Lung (tissue), 17 donors: ENCODE measurements at places on chromosomes 5 and 9. TPM values are rescaled to one million over a fixed set of nuclear protein-coding genes. Genes with fewer than 3 reads are reported as not detected.

Gene SLC36A3
- not detected for polyA plus RNA-seq

Gene DRD1
- 0.12 TPM for polyA plus RNA-seq

Gene ATP10B
- 0.08 TPM for polyA plus RNA-seq

Gene PFDN1
- polyA plus RNA-seq: 57.9 TPM

Gene OR1J1
- polyA plus RNA-seq: not detected

Gene SAXO1
- 0.02 TPM for polyA plus RNA-seq

DNA sequence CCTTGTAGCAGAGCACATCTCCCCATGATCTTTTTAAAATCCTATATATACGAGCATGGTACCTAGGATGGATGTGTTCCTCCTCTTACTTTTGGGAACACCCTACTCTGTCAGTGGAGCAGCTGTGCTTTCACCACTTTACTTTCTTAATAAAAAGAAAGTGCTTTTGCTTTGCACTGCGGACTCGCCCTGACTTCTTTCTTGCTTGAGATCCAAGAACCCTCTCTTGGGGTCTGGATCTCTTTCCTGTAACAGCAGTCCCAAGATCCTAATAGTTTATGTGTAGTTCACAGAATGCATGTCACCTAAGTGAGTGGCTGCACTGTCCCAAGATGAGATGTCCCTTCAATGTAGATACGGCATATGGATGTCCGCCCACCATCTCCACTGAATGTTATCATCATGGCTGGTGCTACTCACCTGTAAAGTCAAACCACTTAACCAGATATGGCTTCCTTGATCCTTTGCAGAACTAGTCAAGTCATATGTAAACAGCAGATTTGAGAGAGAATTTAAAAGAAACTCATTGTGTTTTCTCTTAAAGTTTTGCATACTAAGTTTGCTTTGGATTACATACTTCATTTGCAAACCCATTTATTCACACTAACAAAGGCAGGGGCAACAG is 1.9 kb downstream of the FGF1 start:
- DNase-seq: no peak
- H3K4me3 ChIP-seq: no peak overlapping the region
- no peaks in the 10 kb centered on the region for H3K36me3 ChIP-seq
- H3K27ac ChIP-seq: no peak overlapping the region
- H3K27me3 ChIP-seq: no peaks in the 10 kb centered on the region

DNA sequence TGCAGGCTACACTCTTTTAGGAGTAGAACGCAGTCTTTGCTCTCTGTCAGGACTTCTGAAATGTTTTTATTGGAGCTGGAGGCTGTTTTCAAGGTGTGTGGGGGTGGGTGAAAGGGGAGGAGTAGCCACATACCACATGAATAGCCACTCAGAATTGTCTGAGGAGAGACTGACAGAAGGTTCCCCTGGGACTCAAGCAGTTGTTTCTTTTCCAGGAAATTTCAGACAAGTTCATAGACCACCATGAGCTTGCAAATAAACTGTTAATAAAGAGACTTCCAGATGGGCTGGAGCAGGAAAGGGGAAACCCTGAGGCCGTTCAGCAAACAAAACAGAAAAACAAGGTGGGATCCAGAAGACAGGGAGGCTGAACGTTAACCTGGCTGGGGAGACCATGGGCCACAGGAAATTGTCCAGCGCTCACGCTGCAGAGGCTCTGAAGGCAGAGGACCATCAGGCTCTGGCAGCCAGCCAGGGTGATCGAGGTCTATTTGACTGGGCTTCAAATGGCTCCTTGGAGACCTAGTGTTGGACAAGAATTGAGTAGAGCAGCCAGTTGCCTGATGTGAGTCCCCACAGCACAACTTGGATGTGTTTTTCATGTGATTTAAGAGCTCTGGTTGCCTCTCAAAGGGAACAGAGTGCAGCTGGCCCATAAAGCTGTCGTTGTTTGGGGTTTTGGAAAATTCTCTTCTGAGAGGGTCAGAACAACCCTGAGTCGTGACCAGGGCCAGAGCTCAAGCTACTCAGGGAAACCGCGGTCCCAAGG is 159.2 kb upstream of the RAI14 start:
- no peaks in the 10 kb centered on the region for H3K36me3 ChIP-seq
- H3K4me1 ChIP-seq: peaks cover 34% of the 10 kb centered on the region
- H3K27me3 ChIP-seq: no peaks in the 10 kb centered on the region
- H3K4me3 ChIP-seq: no peak overlapping the region

- H3K27ac ChIP-seq: no peak overlapping the region
- no peak overlapping the region for H3K4me3 ChIP-seq
- peaks cover 73% of the 10 kb centered on the region for H3K36me3 ChIP-seq
Measured at GRCh38 chr9:136460772-136461325, 21.2 kb upstream of the INPP5E start.

DNA sequence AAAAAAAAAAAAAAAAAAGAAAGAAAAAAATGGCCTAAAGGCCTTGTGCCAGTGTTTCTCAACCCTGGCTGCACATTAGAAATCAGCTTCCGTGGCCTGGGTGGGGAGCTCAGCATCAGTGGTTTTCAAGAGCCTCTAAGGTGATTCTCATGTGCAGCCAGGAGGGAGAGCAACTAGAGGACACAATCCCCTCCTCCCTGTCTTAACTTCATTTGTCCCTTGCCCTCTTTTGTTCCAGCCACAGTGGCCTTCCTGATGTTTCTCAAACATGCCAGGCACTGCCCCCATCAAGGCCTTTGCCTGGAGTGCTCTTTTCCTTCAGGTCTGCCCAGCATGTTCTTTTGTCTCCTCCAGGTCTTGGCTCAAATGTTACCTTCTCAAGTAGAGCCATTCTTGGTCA is 42.4 kb downstream of the HOMER1 start:
- peaks cover 3% of the 10 kb centered on the region for H3K4me1 ChIP-seq
- H3K4me3 ChIP-seq: no peak overlapping the region
- H3K36me3 ChIP-seq: no peaks in the 10 kb centered on the region
- H3K27me3 ChIP-seq: no peaks in the 10 kb centered on the region

- H3K4me3 ChIP-seq: no peak overlapping the region
- H3K4me1 ChIP-seq: peaks cover 8% of the 10 kb centered on the region
- H3K36me3 ChIP-seq: no peaks in the 10 kb centered on the region
- DNase-seq: peak; percentile 26
- no peak overlapping the region for H3K27ac ChIP-seq
- no peaks in the 10 kb centered on the region for H3K27me3 ChIP-seq
Measured at GRCh38 chr5:32840606-32841005, 129.5 kb downstream of the NPR3 start.

- H3K4me3 ChIP-seq: no peak overlapping the region
- H3K27ac ChIP-seq: no peak overlapping the region
- no peak for DNase-seq
- no peaks in the 10 kb centered on the region for H3K4me1 ChIP-seq
- no peaks in the 10 kb centered on the region for H3K36me3 ChIP-seq
Measured at GRCh38 chr9:111320631-111321030, 9.4 kb downstream of the OR2K2 start.

GRCh38 chr9:127370672-127371648 is 26.0 kb upstream of the SLC2A8 start:
- no peaks in the 10 kb centered on the region for H3K27me3 ChIP-seq
- H3K4me1 ChIP-seq: peaks cover 6% of the 10 kb centered on the region
- no peak for DNase-seq

DNA sequence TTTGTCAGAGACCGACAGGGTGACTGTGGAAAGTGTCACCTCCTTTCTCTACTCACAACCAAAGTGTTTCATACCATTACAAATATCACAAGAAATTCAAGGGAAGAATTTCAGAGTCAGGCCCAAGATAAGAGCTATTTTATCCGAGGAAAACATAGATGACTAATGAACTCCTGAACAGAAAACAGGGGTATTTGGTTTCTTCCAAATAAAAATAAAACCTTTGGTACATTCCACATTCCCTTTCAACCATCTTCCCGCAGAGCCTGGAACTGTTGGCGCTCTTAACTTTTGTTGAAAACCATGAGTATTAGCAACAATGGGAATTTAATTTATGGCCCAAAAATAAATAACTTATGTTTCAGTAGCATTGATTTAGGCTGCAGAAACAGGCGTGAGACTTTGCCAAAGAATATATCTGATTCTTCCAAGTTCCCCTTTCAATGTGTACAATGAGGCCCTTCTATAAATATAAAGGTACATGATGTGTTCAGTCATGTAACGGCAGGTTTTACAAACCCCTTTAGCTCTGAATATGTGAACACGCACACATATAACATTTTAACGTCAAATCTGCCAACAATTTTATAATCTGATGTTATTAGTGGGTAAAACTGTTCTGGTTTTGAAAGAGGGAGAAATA is 69.5 kb downstream of the RETREG1 start:
- no peaks in the 10 kb centered on the region for H3K4me1 ChIP-seq
- DNase-seq: no peak
- H3K27me3 ChIP-seq: no peaks in the 10 kb centered on the region
- no peak overlapping the region for H3K4me3 ChIP-seq
- no peaks in the 10 kb centered on the region for H3K36me3 ChIP-seq

- no peaks in the 10 kb centered on the region for H3K27me3 ChIP-seq
- peaks cover 13% of the 10 kb centered on the region for H3K36me3 ChIP-seq
- H3K27ac ChIP-seq: peak overlapping the region; percentile 24
- H3K4me1 ChIP-seq: peaks cover 6% of the 10 kb centered on the region
- no peak overlapping the region for H3K4me3 ChIP-seq
Measured at GRCh38 chr5:177546258-177546741, 8.1 kb downstream of the FAM193B start.

- no peak overlapping the region for H3K27ac ChIP-seq
- no peak overlapping the region for H3K4me3 ChIP-seq
- no peaks in the 10 kb centered on the region for H3K27me3 ChIP-seq
- peaks cover 52% of the 10 kb centered on the region for H3K4me1 ChIP-seq
- no peaks in the 10 kb centered on the region for H3K36me3 ChIP-seq
Measured at GRCh38 chr9:134548618-134549017, 93.0 kb upstream of the COL5A1 start.

DNA sequence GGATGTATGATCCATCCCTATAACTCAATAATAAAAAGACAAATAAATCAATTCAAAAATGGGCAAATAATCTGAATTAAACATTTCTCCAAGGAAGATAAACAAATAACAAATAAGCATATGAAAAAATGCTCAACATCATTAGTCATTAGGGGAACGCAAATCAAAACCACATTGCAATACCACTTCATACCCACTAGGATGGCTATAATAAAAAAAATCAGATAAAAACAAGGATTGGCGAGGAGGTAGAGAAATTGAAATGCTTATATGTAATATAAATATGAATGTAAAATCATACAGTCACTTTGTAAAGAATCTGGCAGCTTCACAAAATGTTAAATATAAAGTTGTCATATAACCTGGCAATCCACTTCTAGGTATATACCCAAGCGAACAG is 52.3 kb upstream of the TBCA start:
- no peak overlapping the region for H3K27ac ChIP-seq
- peaks cover 3% of the 10 kb centered on the region for H3K27me3 ChIP-seq
- no peaks in the 10 kb centered on the region for H3K4me1 ChIP-seq
- no peaks in the 10 kb centered on the region for H3K36me3 ChIP-seq
- no peak for DNase-seq

DNA sequence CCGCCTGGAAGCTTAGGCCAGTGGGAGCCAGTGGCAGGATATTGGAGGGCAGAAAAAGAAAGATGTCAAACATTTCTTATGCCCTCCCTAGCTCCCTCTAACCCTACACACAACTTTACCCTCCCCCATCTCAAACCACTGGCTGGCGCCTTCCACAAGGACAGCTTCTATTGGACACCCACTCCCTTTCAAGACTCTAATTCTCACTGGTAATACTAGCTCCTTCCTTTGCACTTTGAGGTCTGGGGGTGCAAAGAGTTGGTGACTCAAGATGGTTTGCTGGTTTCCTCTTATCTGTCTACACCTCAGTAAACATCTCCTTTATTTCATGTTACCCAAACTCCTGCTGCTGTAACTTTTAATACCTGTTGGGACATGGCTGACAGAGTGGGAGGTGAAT is 11.6 kb upstream of the ITGA1 start:
- H3K27ac ChIP-seq: peak overlapping the region; percentile 11
- H3K4me3 ChIP-seq: no peak overlapping the region
- H3K27me3 ChIP-seq: no peaks in the 10 kb centered on the region
- no peak for DNase-seq
- H3K36me3 ChIP-seq: no peaks in the 10 kb centered on the region

DNA sequence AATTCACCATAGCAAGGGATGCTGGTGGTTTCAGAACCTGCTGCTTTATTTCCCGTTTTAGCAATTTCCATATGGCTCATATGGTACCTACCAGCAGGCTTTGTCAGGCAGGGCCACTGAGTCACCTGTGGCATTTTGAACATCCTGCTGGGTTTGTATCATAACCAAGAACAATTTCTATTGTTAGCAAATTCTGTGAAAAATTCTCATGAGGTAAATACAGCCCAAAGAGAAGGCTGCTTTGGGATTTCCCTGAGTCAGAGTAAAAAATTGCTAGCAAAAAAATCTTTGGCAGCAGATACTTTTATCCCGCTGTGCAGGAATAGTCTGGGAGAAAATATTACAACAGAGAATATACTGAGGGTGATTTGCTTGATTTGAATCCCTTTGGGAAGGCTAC is 52.7 kb downstream of the PRR16 start:
- H3K36me3 ChIP-seq: no peaks in the 10 kb centered on the region
- H3K4me3 ChIP-seq: no peak overlapping the region
- no peaks in the 10 kb centered on the region for H3K27me3 ChIP-seq

GRCh38 chr5:134059758-134060495 is 54.6 kb upstream of the TCF7 start:
- H3K4me1 ChIP-seq: no peaks in the 10 kb centered on the region
- no peaks in the 10 kb centered on the region for H3K27me3 ChIP-seq
- H3K4me3 ChIP-seq: no peak overlapping the region
- no peak overlapping the region for H3K27ac ChIP-seq
- DNase-seq: no peak

- H3K4me1 ChIP-seq: no peaks in the 10 kb centered on the region
- H3K36me3 ChIP-seq: no peaks in the 10 kb centered on the region
- peaks cover 9% of the 10 kb centered on the region for H3K27me3 ChIP-seq
Measured at GRCh38 chr5:1291611-1292080, 3.2 kb downstream of the TERT start.

GRCh38 chr9:17387565-17387964 is 191.3 kb upstream of the SH3GL2 start:
- no peak overlapping the region for H3K4me3 ChIP-seq
- H3K36me3 ChIP-seq: no peaks in the 10 kb centered on the region
- no peaks in the 10 kb centered on the region for H3K27me3 ChIP-seq
- no peaks in the 10 kb centered on the region for H3K4me1 ChIP-seq
- H3K27ac ChIP-seq: no peak overlapping the region

DNA sequence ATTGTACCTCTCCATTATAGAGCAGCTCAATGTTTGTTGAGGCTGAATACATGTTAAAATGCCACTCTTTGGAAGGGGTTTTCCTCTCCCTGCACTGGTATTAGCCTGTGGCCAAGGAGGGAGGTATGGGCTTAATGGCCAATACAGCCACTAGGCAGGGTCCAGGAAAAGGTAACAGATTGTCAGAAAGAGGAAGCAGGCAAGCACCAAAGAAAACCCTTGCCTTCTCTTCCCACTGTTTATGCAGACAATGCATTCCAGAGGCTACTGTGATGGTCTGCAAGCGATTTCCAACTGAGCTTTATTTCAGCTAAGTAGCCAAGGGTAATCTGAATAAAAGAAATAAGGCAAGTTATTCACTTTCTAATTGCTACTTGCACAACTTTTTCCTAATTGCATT is 95.3 kb upstream of the SLC27A6 start:
- no peaks in the 10 kb centered on the region for H3K36me3 ChIP-seq
- DNase-seq: no peak
- H3K4me1 ChIP-seq: no peaks in the 10 kb centered on the region
- no peaks in the 10 kb centered on the region for H3K27me3 ChIP-seq
